ENCODE measurements at places on chromosomes 2 and 18.

DNA sequence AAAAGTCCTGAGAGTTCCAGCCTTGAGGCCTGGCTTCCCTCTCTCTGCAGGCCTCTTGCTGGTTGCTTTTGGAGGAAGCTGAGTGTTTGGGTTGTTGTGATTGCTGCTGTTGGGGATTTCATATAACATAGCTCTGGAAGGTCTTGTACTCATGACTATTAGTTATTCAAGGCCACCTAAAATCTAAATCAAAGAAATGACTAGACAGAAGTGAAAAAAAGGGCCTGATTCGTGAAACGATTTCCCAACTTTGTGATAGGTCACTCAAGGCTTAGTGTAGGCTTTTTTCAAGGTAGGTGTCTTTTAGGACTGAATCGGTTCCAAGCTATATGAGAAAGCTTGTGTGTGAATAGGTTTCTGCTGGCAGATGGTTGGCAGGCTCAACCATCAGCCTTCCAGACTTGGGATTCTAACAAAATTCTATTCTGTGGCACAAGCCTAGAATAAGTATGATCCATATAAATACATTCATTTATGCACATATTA is 164.4 kb downstream of the FMNL2 start:
- no peak for DNase-seq

DNA sequence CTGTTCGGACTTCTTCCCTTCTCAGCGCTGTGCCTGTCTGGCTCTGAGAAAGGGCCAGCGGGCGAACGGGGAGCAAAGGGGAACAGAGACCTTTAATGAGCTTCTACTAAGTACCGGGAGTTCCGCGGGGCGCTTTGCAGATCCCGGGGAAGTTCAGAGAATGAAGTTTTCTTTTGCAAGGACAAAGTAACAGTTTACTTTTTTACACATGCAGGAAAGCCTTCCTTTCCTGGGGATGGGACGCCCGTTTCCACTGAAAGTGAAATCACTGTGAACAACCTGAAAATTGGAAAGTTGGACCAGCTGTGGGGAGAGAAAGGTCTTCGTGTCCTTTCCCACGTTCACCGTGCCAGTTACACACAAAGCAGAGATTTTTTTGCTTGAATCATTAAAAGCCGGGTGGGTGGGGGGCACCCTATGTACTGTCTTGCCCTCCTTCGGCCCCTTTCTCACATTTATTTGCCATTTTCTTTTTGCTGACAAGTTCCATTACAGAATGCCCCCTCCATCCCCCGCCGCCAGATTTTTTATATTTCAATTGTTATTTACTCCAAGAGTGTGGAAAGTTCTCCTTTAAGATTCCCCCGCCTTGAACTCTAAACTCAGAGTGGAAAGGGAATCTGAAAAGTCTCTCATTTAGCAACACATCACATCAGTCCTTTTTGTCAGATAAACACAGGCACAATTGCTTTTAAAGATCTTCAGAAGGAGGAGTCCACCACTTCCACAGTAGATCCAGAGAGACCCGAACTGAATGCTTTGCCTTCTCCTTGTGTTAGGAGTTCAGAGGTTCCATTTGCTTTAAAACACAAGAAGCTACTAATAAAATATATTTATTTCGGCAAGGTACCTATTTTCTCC is 1.1 kb upstream of the FN1 start:
- DNase-seq, result no peak

DNA sequence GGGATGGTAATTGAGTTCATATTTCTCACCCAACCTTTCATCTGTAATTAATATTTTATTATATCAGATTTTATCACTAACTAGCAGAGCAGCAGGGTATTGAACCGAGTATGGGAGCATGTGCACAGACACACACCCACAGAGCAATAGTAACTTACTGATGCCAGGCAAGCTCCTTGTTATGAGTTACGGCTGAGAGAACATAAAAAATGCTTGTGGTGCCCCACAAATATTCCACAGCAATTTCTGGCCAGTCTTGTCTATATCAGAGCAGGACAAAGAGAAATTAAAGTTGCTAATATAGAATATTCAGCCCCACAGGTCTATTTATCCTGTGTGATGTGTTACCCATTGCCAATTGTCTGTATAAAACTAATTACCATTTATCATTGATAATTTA is 501.8 kb upstream of the RAB12 start:
- no peak for DNase-seq

DNA sequence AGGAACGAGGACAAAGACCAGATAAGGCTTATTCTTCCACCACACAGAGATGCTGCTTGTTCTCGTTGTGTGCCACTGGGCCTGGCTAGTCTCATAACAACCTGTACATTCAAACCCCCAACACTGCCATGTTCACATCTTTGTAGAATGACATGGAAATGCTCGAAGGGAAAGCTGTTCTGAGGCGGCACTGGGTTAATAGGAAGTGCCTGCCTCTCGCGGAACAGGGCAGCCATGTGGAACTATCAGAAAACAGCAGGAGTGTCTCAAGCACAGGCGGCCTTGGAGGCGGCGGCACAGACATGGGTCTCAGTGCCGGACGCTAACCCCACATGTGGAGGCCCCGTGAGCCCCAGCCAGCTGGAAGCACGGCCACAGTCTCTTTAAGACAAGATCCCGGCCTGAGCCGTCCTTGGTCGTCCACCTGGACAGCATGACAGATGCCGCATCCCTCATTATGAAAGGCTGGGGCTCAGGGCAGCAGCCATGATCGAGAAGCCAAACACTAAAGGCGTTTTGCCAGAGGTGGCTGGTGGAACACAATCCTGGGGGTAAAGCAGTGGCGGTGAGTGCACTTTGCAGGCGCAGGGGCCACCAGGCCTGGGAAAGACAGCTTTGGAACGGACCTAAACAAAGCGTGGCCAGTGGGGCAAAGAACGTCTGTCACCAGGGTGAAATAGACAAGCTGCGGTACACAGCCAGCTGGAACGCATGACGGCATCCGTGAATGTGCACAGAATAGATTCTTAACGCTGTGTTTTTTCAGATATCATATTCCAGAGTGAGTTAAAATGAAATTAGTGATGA is 161.0 kb downstream of the HDAC4 start:
- DNase-seq, result no peak

GRCh38 chr2:11647834-11648600 is 22.0 kb downstream of the NTSR2 start:
- no peak for DNase-seq

GRCh38 chr2:121205321-121205942 is 79.6 kb downstream of the TFCP2L1 start:
- DNase-seq, result no peak

DNA sequence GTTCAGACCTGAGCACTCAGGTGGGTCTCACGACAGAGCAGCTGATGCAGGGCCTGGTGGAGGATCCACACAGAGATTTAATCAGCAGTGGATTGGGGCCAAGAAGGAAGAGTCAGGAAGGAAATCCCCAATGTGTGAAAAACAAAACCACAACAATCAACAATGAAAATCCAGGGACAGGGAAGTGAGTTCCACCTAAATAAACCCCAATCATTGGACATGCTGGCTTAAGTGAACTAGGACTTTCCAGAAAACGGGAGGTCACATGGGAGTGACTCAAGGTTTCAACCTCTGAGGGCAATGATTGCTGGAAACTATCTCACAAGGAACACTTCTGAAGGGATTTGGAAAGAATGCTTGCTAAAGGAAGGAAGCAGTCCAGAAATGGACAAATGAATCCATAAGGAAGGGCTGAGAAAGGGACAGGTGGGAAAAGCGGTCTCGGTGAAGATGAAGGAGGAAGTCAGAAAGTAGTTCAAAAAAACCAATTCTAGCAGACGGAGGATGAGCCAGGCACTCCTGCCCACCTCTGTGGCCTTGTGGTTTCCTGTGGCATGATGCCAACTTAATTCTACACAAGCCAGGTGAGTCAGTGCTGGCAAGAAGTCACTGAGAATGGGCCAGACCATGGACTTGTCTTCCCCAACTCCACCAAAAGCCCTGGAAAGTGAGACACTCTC is 15.4 kb upstream of the XDH start:
- no peak for DNase-seq

GRCh38 chr18:63553081-63553480 is 10.9 kb downstream of the SERPINB12 start:
- DNase-seq, result peak; percentile 59

- no peak for DNase-seq
These were observed 50.3 kb upstream of the KYNU start for GRCh38 chr2:142827170-142827569.

- DNase-seq, result no peak
These were observed 147.7 kb upstream of the GATA6 start for GRCh38 chr18:22021701-22022100.

GRCh38 chr18:58308463-58308862 is 264.4 kb downstream of the NEDD4L start:
- DNase-seq, result no peak

GRCh38 chr2:70797506-70797905 is 7.1 kb upstream of the FIGLA start:
- no peak for DNase-seq

DNA sequence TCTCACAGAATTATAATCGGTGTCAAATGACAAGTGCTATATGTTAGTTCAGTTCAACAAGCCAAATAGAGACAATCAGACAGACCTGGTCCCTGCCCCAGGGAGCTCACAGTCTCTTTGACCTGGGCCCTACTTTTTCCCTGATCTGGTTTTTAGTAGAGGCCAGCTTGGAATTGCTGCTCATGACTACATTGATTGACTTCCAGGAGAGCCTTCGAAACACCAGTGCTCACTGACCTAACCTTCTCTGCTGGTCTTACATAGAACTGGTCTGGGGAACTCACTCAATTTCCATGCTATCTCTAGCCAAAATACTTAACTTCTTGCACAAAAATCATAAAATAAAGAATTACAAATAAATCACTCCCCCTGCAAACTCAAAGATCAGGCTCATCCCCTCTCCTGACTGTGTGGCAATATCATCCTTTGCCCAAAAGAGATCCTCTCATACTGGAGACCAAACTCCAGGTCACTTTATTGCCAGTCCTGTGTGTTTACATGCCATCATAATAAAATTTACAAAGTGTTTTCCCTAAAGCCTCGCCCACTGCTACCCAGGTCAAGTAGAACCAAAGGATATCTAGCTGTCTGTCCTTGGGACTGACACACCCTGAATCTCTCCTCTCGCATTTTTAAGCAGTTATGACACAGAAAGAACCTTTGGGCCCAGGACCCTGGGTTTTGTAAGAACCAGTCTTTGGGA is 53.2 kb downstream of the PROC start:
- DNase-seq, result no peak

DNA sequence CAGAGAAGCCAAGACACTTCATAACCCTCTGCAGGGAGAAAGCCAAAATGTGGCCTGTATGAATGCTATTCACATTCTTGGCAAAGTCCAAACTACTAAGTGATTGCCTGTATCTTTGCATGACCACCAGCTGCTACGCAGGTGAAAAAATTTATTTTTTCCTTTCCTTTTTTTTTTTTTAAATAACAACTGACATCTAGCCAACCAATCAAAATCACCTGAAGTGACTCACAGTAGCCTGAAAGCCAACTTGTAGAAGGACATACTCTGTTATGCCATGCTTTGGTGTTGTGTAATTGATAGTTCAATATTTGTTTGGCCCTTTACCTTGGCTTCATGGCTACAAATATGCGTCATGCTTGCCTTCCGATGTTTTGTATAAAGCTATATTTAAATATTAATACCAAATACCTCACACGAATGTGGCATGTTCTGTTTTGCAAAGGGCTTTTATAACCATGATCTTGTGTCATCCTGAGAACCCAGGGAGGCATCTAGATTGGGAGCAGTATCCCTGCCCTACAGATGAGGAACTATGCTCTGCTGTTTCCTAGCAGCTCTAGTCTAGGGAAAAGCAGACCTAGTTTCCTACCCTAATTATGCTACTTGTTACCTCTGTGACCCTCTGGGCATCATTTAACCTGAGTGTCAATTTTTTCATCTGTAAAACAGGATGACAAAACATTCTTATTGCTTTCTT is 102.1 kb downstream of the MYOM1 start:
- no peak for DNase-seq

DNA sequence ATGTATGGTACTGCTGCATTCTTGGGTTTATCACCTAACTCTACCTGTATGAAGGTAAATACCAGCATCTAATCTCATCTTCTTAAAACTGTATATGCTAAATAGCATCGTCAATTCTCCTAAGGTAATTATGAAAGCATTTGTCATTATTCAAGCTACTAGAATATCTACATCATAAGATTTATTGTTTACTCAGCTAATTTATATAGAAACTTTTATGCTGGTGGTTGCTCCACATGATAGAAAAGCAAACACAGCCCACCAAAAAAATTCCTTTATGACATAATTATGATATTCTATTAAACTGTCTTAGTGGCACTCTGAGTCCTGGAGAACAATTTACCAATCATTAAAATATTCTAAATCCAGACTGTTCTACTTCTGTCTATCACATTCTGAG is 1226.1 kb upstream of the NRXN1 start:
- no peak for DNase-seq

- DNase-seq, result no peak
These were observed 393.1 kb downstream of the LRP1B start for GRCh38 chr2:141737492-141738255.

DNA sequence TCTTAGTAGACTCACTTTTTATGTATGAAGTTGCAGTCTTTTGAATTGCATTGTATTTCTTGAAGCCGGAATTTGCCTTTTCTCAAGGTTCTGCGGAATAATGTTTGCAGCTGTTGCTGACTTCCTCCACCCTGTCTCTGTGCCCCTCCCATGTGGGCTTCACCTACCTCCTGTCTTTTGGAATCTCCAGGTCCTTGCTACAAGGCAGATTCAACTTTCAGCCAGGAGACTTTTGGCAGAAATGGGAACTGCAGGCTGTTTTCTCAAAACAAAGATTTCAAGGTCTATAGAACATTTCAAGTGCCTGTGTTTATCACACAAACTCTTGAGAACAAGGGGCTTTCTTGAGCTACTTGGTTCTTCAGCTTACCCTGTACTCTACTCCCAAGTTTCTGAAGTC is 25.6 kb downstream of the ZNF236 start:
- no peak for DNase-seq

GRCh38 chr2:164314148-164314547 is 307.1 kb downstream of the GRB14 start:
- DNase-seq, result peak; percentile 9

GRCh38 chr2:100012561-100012960 is 129.8 kb downstream of the AFF3 start:
- no peak for DNase-seq

DNA sequence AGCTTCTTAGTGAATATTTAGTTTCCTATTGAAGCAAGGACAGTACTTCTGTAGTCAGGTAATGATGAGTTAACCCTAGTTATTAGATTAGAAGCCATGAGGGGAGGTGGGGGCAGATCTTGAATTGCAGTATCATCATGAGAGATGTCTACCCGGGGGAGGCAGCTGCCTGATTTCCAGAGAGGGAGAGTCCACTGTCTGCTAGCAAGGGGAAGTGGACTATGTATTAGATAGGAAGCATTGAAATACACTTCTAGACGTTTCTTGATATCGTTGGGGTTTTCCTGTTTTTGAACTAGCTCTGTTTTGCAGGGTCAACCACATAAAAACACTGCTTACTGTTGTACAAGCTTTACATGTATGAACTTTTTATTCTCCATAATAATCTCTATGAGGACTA is 38.8 kb downstream of the APLF start:
- no peak for DNase-seq

- DNase-seq, result peak; percentile 27
These were observed 72.0 kb upstream of the ZCCHC2 start for GRCh38 chr18:62450546-62451410.

- no peak for DNase-seq
These were observed 82.1 kb downstream of the EIF2AK3 start for GRCh38 chr2:88545118-88545517.

All from non-pigmented ciliary epithelial cell (primary cell).